ENCODE measurements at places on chromosomes 12 and 14.

- peak; percentile 66 for DNase-seq
Measured at GRCh38 chr12:108616941-108617858, 16.5 kb downstream of the SELPLG start.

- peak; percentile 45 for DNase-seq
Measured at GRCh38 chr12:85872497-85873091, 1.5 kb upstream of the NTS start.

- DNase-seq = peak; percentile 25
Measured at GRCh38 chr14:66009089-66009488, 477.1 kb upstream of the CCDC196 start.

GRCh38 chr12:27193106-27193505 is 51.0 kb upstream of the STK38L start:
- DNase-seq = peak; percentile 69

- DNase-seq = no peak
Measured at GRCh38 chr14:100904307-100905087, 975 bp upstream of the RTL1 start.

GRCh38 chr14:104694475-104694950 is 5.1 kb downstream of the INF2 start:
- DNase-seq = no peak

GRCh38 chr14:33793398-33794110 is 157.3 kb downstream of the EGLN3 start:
- DNase-seq = no peak

DNA sequence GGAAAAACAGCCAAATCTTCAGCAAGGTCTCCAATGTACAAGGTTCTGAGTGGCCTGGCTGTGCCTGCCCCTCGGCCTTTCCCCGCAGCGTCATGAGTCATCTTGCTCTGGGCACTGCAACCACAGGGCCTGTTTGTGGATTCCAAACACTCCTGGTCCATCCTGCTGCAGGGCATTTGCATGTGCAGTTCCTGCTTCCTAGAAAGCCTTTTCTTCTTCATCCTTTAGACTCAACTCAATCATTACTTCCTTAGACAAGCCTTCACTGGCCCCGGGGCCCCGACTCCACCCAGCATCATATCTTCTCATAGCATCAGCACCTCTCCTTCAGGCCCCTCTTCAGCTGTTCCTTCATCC is 101.8 kb upstream of the EGLN3 start:
- DNase-seq = peak; percentile 83

- peak; percentile 46 for DNase-seq
Measured at GRCh38 chr14:50318031-50318626, 6.0 kb downstream of the DMAC2L start.

GRCh38 chr12:100795174-100795799 is 711 bp downstream of the ANO4 start:
- no peak for DNase-seq

DNA sequence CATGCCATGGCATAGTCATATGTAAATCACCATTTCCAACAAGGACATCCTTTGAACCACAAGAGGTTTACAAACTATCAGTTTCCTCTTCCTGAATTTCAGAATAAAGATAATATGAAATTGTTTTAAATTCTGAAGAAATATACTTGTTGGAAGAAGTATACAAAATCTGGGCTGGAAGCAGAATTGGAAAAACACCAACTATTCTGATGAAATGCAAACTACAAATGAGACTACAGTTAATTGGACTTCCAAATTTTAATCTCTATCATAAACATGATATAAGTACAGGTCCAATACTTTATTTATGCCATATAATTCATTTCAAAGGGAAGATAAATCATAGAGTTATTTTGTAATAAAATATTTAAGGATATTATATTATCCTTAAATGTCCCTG is 80.1 kb downstream of the NOVA1 start:
- DNase-seq = no peak

DNA sequence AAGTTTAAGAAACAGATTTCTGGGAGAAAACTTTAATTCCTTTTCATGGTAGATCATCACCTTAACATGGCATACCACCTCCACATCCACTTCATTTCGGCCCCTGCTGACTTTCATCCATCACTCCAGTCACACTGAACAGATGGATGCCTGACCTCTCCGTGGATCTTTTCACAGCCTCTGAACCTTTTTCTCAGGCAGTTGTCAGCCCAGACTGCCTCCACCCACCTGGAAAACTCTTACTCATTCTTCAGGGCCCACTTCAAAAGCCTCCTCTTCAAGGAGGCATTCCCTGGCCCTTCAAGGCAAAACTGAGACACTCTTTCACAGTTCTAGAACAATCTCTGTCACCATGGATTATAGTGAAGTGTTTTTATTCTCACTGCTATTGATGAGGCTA is 52.9 kb downstream of the GXYLT1 start:
- no peak for DNase-seq

DNA sequence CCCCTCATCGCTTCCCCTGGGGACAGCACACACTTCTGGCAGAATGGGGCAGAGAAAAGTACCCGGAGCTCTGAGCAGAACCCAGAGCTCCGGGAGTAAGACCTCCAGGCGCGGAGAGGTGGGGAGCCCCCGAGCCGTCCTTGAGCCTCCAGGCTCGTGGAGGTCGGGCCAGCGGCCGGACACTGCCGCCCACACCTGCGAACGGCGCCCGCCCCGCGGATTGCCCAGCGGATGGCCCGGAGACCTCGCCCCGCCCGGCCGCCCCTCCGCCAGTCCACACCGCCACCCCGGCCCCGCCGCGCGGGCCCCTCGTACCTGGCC is 344 bp downstream of the SPTLC2 start:
- no peak for DNase-seq

GRCh38 chr14:95248432-95248831 is 71.3 kb downstream of the CLMN start:
- DNase-seq = peak; percentile 23

DNA sequence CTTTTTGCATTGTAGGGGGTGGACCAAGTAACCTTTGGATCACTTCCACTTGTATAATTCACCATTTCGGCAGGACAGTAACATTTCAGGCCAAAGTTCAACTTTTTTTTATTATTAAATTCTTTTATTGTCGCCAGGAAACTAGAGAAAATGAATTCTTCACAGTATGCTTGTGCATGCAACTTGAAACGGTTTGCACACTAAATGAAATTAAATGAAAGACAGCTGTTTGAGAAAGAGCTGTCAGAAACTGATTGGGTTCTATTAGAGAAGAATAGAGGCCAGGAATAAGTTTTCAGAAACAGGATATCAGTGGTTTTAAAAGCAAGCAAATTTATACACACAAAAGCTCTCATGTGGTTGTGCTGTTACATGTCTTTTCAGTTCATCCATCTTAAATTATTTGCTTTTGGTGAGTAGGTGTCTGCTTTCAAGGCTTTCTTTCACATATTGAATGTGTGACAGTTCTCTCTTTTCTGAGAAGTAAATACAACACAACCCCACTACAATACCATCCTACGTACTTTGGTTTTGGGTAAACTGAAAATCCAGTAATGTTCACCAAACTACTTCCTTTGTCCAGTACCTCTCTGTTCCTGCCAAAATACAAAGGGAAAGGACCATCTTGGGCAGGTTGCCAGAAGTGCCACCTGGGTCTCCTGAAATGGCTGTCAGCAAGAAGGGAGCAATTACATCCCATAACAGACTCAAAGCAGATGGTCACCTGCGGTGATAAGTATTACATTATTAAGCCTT is 291.7 kb downstream of the RAD51B start:
- DNase-seq = no peak

DNA sequence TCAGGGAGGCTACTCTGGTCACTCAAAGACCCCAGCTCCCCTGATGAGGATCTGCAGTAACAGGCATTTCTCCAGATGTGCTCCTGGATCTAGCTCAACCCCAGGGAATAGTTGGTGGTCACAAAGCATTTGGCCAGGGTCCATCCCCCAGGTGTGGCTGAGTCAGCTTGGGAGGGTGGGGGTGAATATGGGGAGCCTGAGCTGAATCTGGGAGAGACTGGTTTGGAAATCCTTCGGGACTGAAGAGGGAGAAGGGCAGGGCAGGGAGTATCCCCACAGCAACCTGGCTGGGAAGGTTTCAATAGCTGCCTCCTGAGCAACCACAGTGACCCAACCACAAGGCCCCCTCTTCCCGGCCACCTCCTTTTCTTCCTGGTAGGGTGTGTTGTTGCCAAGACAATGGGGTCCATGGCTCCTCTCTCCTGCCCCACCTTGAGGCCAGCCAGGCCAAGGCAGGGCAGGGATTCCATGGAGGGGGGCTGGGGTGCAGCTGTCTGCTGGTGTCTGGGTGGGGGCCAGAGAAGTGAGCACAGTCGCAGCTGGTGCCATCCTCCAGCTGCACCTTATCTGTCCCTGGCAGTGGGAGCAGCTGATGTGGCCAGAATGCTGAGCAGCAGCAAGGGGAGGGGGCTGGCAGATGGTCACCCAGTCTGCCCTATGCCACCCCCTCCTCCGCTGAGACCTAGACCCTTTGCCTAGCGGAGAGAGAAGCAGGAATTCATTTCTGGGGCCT is 5.5 kb downstream of the ASIC1 start:
- no peak for DNase-seq

DNA sequence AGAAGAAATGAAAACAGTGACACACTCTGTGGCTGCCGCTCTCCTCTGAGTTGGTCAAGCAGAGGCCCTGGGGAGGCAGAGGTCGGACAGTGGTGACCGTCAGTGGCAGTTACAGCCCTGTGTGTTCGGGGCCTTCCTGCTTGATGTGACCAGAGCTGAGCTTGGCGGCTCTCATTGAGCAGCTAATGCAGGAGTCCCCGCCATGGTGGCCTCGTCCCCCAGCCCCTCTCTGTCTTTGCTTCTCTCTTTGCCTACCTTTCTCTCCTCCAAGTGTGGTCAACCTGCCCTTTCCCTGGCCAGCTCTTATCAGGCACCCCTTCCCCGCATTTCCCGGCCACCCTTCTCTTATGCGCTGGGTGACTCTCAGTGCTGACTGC is 362.8 kb downstream of the CACNA1C start:
- DNase-seq = no peak

- no peak for DNase-seq
Measured at GRCh38 chr12:132423820-132424645, 65.9 kb upstream of the FBRSL1 start.

DNA sequence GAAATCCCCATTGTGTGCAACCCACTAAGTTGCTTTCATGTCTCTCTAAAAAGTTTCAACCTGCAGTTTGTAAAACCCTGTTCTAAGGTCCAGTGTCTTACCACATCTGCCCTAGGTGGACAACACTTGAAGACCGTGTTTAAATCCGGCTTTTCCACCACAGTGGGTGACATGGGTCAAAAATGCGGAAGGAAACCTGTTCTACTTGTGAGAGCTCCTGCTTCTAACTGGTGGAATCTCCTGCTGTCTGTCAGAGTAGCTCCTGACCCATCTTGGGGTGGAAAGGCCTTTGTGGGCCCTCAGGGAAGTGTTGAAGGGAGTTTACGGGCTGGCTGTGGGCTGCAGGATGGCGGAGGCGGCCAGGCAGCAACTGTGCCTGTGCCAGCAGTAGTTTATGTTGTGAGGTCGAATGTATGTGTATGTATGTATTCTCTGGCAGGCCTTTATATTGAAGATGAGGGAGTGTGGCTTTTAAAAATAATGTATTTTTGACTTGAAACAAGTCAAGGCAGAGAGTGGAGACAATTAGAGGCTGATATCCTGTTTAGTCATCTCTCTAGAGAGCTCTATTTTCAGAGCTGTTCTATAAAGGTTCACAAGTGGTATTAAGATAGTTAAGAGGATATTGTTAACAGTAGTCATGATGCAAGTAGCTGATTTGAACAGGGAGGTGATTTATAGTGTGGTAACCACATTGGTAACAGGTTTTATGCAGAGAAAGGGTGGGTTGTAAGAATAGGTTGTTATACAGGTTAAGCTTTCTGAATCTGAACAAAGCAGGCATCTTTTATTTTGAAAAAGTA is 67.0 kb downstream of the PRKCH start:
- DNase-seq = peak; percentile 8

DNA sequence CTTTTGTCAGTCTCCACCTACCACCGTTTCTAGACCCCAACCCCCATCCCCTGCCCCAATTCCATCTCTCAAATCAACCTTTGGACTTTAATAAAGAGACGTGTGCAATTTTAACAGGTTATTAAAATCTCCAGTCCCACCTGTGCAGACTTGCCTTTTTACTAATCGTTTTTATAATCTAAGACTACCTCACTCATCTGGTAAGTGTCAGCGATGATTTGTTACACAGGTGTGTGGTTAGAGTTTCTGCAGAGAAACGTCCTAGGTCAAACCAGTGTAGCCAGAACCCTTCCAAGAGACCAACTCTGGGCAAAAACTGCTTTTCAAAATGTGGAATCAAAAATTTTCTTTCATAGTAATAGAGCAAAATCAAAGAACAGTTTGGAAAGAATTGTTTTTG is 60.4 kb upstream of the PELI2 start:
- no peak for DNase-seq

DNA sequence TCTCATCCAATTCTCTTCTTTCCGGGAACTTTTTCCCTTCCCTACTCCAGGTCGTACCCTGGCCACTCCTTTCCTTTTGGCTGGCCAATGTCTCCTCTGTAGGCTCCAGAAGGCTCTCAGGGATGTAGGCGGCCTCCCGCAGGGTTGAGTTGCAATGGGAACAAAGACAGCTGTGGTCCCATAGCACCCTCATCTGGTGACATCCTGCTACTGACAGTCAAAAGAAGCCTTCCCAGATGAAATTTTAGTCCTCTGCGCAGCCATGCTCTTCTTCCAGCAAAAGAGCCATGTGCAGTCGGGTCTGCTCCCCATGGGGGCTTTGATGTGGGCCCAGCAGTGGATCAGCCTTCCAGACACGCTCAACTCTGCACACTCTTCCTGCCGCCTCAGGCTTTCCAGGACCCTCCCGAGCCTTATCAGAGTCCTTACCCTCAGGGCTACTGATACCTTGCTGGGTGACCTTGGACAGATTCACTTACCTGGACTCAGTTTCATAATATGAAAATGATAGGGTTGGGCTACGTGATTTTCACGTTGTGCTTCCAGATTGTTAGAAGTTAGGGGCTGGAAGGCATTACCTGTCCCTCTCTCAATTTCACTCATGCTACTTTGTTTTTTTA is 5.5 kb upstream of the CELA1 start:
- peak; percentile 61 for DNase-seq

- DNase-seq = no peak
Measured at GRCh38 chr12:128938886-128939285, 85.6 kb downstream of the GLT1D1 start.

GRCh38 chr14:31078766-31079165 is 52.6 kb upstream of the STRN3 start:
- no peak for DNase-seq

DNA sequence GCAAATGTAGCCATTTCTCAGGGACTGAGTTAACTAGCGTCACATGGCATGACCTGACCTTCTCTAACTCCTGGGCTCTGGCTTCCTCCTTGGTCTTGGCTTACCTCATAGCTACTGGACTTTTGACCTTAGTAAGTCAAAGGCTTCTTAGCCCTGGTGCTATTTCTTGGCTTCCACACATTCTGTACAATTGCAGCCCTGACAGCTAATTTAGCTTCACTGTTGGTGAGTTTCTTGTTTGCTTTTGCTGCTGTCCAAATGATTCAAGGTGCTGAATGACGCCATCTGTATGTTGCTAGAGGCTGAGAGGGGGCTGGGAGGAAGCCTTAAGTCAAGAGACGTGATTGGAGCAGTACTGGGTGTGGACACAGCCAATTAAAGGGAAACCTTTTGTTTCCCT is 202.7 kb downstream of the PRKD1 start:
- DNase-seq = no peak

GRCh38 chr14:65198346-65198745 is 96.0 kb upstream of the MAX start:
- no peak for DNase-seq
